ENCODE measurements at places on chromosomes 12 and 14. TPM values are rescaled to one million over a fixed set of nuclear protein-coding genes. Genes with fewer than 3 reads are reported as not detected.
A peak's percentile ranks its signal among the peaks of the same experiment; 100 is the strongest.

TAS2R42 gene
- polyA plus RNA-seq: not detected

AKAP5 gene
- polyA plus RNA-seq: 0.10 TPM

SCNN1A gene
- polyA plus RNA-seq: 5.3 TPM

GALNT9 gene
- 0.44 TPM for polyA plus RNA-seq

GUCY2C gene
- not detected for polyA plus RNA-seq

SMCO3 gene
- not detected for polyA plus RNA-seq

DLK1 gene
- polyA plus RNA-seq: 426 TPM

DNA sequence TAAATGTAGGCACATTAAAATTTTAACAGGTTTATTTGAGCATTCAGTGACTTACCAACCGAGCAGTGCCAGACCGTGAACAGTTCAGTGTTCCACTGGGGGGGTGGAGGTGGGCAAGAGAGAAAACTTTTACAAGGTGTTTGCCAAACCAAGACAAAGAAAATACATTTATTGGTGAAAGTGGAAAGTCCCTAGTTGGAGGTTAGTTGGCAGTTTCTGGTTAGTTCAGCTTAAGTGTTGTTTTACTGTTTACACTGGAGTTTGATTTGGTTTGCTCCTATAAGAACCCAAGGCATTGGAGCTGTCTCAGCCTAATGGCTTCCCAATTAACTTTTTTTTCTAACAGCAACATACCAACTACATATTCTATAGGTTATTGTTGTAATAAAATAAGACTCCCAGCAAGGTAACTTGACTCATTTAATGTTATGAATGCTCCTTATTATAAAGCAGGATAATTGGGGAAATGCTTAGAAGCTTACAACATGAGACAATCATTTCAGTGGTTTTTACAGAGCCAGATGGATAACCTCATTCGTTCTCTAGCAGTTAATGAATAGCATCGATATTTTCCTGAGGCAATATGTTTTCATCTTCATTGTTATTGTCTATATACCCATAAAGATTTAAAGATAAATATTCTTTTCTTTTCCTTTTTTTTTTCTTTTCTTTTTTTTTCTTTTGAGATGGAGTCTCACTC is 115.8 kb downstream of the ETNK1 start:
- H3K4me3 ChIP-seq: no peak overlapping the region
- H3K4me1 ChIP-seq: no peaks in the 10 kb centered on the region
- no peak for DNase-seq
- no peak overlapping the region for H3K27ac ChIP-seq
- no peaks in the 10 kb centered on the region for H3K36me3 ChIP-seq

DNA sequence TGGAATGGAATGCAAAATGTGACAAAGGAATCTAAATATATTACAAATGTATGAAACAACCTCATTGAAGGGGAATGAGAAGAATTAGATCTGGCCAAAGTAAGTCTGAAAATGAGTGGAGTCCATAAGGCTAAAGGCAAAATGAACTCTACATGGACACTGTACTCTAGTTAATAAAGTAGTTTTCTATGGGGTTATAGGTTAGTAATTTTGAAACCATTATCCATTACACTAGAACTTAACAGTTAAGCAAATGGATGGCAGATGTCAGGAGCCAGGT is 222.1 kb downstream of the NUAK1 start:
- H3K4me1 ChIP-seq: no peaks in the 10 kb centered on the region
- H3K27ac ChIP-seq: no peak overlapping the region
- no peak overlapping the region for H3K4me3 ChIP-seq
- no peaks in the 10 kb centered on the region for H3K36me3 ChIP-seq
- DNase-seq: no peak
- H3K27me3 ChIP-seq: no peaks in the 10 kb centered on the region

- no peak overlapping the region for H3K27ac ChIP-seq
- H3K36me3 ChIP-seq: no peaks in the 10 kb centered on the region
- no peak for DNase-seq
- H3K4me1 ChIP-seq: no peaks in the 10 kb centered on the region
- H3K27me3 ChIP-seq: no peaks in the 10 kb centered on the region
Observed at GRCh38 chr14:83485591-83485990, 1951.9 kb upstream of the SEL1L start.

DNA sequence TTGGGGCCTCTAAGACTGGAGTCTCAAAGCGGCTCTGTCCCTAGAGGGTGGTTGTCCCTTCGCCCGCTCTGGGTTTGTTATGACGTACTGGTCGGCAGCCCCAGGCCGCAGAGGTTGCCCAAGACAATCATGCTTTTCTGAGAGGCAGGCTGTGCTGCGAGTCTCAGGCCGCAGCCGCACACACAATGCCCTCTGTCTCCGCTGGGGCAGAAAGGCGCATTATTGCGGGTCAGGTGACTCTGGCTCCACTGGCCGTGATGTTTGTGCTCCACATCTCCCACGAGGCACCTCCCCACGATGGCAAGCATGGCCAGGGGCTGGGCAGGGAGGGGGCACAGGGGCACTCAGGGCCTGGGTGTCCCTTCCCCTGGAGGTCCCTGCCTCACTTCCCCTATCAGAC is 21.0 kb upstream of the PLEKHG3 start:
- H3K4me1 ChIP-seq: no peaks in the 10 kb centered on the region
- H3K4me3 ChIP-seq: no peak overlapping the region
- no peak overlapping the region for H3K27ac ChIP-seq
- H3K36me3 ChIP-seq: no peaks in the 10 kb centered on the region
- DNase-seq: no peak

- H3K4me1 ChIP-seq: peaks cover 5% of the 10 kb centered on the region
- no peaks in the 10 kb centered on the region for H3K36me3 ChIP-seq
- no peak overlapping the region for H3K27ac ChIP-seq
- no peaks in the 10 kb centered on the region for H3K27me3 ChIP-seq
- H3K4me3 ChIP-seq: no peak overlapping the region
- no peak for DNase-seq
Observed at GRCh38 chr12:6084969-6085450, 39.5 kb downstream of the VWF start.

GRCh38 chr12:91561301-91561957 is 378.8 kb upstream of the DCN start:
- H3K4me3 ChIP-seq: no peak overlapping the region
- no peaks in the 10 kb centered on the region for H3K27me3 ChIP-seq
- no peaks in the 10 kb centered on the region for H3K4me1 ChIP-seq
- H3K27ac ChIP-seq: no peak overlapping the region

DNA sequence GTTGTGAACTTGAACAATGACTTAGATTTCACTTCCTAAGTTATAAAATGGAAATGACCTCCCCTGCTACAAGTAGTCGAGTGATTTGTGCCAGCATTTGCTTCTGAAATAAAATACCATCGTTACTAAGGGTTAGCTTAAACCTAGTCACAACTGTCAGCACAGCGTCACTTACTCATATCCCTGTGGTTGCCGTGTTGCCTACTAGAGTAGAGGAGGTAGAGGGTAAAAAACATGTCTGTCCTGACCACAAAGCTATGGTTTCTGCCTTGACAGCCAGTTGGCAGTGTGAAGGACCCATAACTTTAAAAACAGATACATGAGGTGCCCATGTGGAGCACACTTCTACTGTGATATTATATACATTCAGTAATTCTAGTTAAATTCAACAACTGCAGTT is 234.2 kb upstream of the RGS6 start:
- no peak for DNase-seq
- H3K36me3 ChIP-seq: no peaks in the 10 kb centered on the region
- H3K27me3 ChIP-seq: no peaks in the 10 kb centered on the region
- H3K4me3 ChIP-seq: no peak overlapping the region

DNA sequence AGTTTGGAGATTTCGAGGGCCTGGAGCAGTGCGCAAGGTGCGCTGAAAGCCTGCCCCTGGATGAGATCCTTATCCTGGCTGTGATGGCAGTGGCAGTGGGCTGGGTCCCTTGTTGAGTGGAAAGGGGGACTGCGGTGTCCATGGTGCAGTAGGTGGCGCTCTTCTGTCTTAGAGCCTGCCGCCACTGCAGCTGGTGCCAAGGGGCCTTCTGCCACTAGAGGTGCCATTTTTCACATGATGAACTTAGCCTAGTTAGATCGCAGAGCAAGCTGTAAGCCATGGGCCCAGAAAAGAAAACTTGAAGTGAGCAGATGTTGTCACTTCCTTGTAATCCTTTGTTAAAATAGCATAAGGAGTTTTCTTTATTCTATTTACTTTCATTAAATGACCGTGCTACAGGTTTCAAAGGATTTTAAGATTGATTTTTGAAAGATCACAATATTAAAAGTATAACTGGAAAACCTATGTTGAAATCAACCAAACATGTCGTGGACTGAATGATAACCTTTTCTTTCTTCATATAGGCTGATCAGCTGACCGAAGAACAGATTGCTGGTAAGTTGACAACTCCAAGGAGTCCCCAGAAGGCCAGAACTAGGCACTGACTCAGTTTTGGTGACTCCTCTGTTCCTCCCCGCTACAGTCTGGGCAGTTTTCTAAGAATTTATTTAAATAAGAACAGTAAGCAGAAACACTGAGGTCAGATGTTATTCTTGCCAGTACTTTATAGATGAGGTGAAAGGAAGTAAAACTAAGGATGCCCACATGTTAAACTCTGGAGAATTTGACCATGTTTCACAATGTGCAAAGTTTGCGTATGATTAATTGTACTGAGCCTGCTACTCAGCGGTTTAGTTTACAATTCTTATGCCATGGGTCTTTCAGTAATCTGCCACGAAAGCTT is 3.0 kb downstream of the CALM1 start:
- peaks cover 46% of the 10 kb centered on the region for H3K36me3 ChIP-seq
- peaks cover 32% of the 10 kb centered on the region for H3K4me1 ChIP-seq
- DNase-seq: peak; percentile 94
- peak overlapping the region; percentile 97 for H3K4me3 ChIP-seq

DNA sequence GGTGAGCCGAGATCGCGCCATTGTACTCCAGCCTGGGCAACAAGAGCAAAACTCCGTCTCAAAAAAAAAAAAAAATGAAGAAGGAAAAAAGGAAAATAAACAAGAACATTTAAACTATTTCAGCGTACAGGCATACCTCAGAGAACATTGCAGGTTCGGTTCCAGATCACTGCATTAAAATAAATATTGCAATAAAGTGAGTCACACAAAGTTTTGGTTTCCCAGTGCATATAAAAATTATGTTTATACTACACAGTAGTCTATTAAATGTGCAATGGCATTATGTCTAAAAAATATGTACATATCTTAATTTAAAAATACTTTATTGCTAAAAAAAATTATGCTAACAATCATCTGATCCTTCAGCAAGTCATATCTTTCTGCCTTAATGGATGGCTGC is 53.5 kb upstream of the PLEKHG6 start:
- no peaks in the 10 kb centered on the region for H3K36me3 ChIP-seq
- DNase-seq: no peak
- no peaks in the 10 kb centered on the region for H3K27me3 ChIP-seq
- no peak overlapping the region for H3K27ac ChIP-seq
- H3K4me3 ChIP-seq: no peak overlapping the region

DNA sequence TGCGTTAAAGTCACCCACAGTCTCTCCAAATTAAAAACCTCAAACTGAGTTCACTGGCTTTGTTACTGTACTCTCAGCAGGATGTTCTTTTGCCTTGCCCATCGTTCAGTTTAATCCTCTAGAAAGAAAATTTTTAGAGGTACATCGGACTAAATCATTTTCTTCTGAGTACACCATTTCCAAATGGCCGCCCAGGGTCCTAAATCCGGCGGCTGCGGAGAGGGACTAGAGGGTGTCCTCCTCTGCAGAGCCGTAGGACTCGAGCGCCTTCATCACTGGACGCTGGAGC is 1.4 kb downstream of the LIN7A start:
- peak overlapping the region; percentile 60 for H3K4me3 ChIP-seq
- no peak for DNase-seq
- H3K27me3 ChIP-seq: no peaks in the 10 kb centered on the region

GRCh38 chr14:101233808-101234207 is 327.5 kb upstream of the DIO3 start:
- no peak overlapping the region for H3K27ac ChIP-seq
- no peaks in the 10 kb centered on the region for H3K4me1 ChIP-seq
- no peak overlapping the region for H3K4me3 ChIP-seq
- no peaks in the 10 kb centered on the region for H3K36me3 ChIP-seq
- no peaks in the 10 kb centered on the region for H3K27me3 ChIP-seq

GRCh38 chr12:30761730-30762129 is 7.0 kb upstream of the CAPRIN2 start:
- no peak overlapping the region for H3K27ac ChIP-seq
- H3K36me3 ChIP-seq: no peaks in the 10 kb centered on the region
- no peaks in the 10 kb centered on the region for H3K4me1 ChIP-seq
- H3K27me3 ChIP-seq: no peaks in the 10 kb centered on the region

- H3K36me3 ChIP-seq: no peaks in the 10 kb centered on the region
- H3K27me3 ChIP-seq: no peaks in the 10 kb centered on the region
- no peaks in the 10 kb centered on the region for H3K4me1 ChIP-seq
- H3K4me3 ChIP-seq: no peak overlapping the region
- peak overlapping the region; percentile 53 for H3K27ac ChIP-seq
Observed at GRCh38 chr14:71478542-71478941, 453.7 kb upstream of the RGS6 start.

DNA sequence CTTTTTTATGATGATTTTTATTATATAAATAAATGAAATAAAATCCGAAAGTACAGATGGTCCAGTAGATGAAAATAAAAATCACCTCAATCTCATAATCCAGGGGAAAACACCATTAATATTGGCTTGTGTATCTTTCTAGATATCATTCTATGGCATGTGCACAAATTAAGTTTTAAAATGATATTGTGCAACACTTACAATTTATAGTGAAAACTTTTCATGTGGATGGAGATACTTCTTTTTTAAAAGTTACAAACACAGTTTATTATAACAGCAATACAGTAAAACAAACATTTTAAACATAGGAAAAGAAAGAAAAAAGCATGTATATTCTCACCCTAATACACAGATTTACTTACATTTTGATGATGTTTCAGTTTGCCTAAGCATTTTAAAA is 98.9 kb upstream of the RMST start:
- H3K27me3 ChIP-seq: no peaks in the 10 kb centered on the region
- no peak overlapping the region for H3K4me3 ChIP-seq
- H3K4me1 ChIP-seq: no peaks in the 10 kb centered on the region
- no peaks in the 10 kb centered on the region for H3K36me3 ChIP-seq
- no peak overlapping the region for H3K27ac ChIP-seq

GRCh38 chr14:68598621-68599447 is 194.0 kb downstream of the ZFP36L1 start:
- no peaks in the 10 kb centered on the region for H3K27me3 ChIP-seq
- DNase-seq: peak; percentile 77
- peaks cover 15% of the 10 kb centered on the region for H3K4me1 ChIP-seq
- H3K4me3 ChIP-seq: no peak overlapping the region

DNA sequence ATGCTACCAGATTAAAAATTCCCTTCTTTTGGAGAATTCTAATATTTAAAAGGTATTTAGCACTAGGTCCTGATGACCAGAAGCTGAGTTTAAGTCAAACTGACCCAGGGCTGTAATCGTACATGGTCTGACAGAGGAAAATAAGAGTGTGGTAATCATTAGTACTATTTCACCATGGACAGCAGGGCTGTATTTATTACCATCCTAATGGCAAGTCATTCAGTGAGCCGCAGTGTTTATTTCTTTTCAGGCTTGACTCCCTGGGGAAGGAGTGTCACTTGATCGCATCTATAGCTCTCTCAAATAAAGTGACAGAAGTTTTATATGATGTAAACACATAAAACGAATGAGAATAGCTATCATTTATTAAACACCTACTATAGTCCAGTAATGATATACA is 261.8 kb downstream of the BTG1 start:
- H3K4me3 ChIP-seq: no peak overlapping the region
- no peak overlapping the region for H3K27ac ChIP-seq
- no peaks in the 10 kb centered on the region for H3K4me1 ChIP-seq
- no peaks in the 10 kb centered on the region for H3K36me3 ChIP-seq
- no peaks in the 10 kb centered on the region for H3K27me3 ChIP-seq

- H3K4me3 ChIP-seq: no peak overlapping the region
- H3K36me3 ChIP-seq: no peaks in the 10 kb centered on the region
- H3K27me3 ChIP-seq: no peaks in the 10 kb centered on the region
Observed at GRCh38 chr12:92210071-92210470, 64.4 kb upstream of the BTG1 start.
